ENCODE measurements at places on chromosomes 12 and 14. TPM values are rescaled to one million over a fixed set of nuclear protein-coding genes. Genes with fewer than 3 reads are reported as not detected.
A peak's percentile ranks its signal among the peaks of the same experiment; 100 is the strongest.

ZDHHC22 gene
- not detected for total RNA-seq

DNA sequence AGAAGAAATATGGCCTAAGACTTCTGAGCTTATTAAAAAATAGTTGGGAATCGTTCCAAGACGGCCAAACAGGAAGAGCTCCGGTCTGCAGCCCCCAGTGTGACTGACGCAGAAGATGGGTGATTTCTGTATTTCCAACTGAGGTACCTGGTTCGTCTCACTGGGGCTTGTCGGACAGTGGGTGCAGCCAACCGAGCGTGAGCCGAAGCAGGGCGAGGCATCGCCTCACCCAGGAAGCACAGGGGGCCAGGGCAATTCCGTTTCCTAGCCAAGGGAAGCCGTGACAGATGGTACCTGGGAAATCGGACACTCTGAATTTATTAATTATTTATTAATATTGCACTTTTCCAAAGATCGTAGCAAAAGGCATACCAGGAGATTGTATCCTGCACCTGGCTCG lies 857.8 kb downstream of the C12orf50 start:
- DNase-seq = no peak

- peak; percentile 90 for DNase-seq
These were observed 26.7 kb downstream of the C12orf75 start for GRCh38 chr12:105357162-105357691.

TMEM253 gene
- total RNA-seq = 0.17 TPM
